Smooth muscle cell of the pulmonary artery (primary cell): ENCODE measurements at places on chromosomes 4 and X. TPM values are rescaled to one million over a fixed set of nuclear protein-coding genes. Genes with fewer than 3 reads are reported as not detected.

P2RY10 gene
- not detected in 2 replicates for total RNA-seq

MPC1L gene
- not detected in 2 replicates for total RNA-seq

ARHGAP36 gene
- not detected in 2 replicates for total RNA-seq

GATB gene
- 12.2 and 12.4 TPM in 2 replicates for total RNA-seq

DIPK2B gene
- under 0.01 TPM in 1 of 2 replicates, not detected in the other for total RNA-seq

GAGE2A gene
- not detected in 2 replicates for total RNA-seq

CSAG2 gene
- not detected in 2 replicates for total RNA-seq

FGF2 gene
- total RNA-seq = 69.1 and 174 TPM in 2 replicates

UGT2B17 gene
- total RNA-seq = not detected in 2 replicates

CSAG3 gene
- total RNA-seq = not detected in 2 replicates

PPBP gene
- total RNA-seq = not detected in 2 replicates

STATH gene
- not detected in 2 replicates for total RNA-seq

DRD5 gene
- not detected in 2 replicates for total RNA-seq

MAGEA2B gene
- not detected in 2 replicates for total RNA-seq

MAGEC2 gene
- not detected in 2 replicates for total RNA-seq

PCDH18 gene
- 29.1 and 119 TPM in 2 replicates for total RNA-seq

LNX1 gene
- total RNA-seq = 9.1 and 15.1 TPM in 2 replicates

CLCN4 gene
- total RNA-seq = 2.1 and 5.1 TPM in 2 replicates

ART3 gene
- not detected in 2 replicates for total RNA-seq

IL13RA2 gene
- total RNA-seq = 102 and 123 TPM in 2 replicates

GPR82 gene
- not detected in 2 replicates for total RNA-seq

CENPVL1 gene
- not detected in 2 replicates for total RNA-seq

SYTL4 gene
- 3.9 and 4.1 TPM in 2 replicates for total RNA-seq

NDNF gene
- total RNA-seq = 0.56 and 4.9 TPM in 2 replicates

FAM184B gene
- total RNA-seq = 0.07 and 0.10 TPM in 2 replicates

AKAP14 gene
- total RNA-seq = not detected in 2 replicates
